ENCODE measurements at places on chromosomes 11 and 22. TPM values are rescaled to one million over a fixed set of nuclear protein-coding genes. Genes with fewer than 3 reads are reported as not detected.

The PIH1D2 gene
- total RNA-seq, result 1.1 TPM

The SYT8 gene
- not detected for total RNA-seq

The OR2AT4 gene
- total RNA-seq, result not detected

The HBE1 gene
- 21.8 TPM for total RNA-seq

The APOA5 gene
- total RNA-seq, result not detected

- DNase-seq, result no peak
Observed at GRCh38 chr11:105298630-105299029, 159.1 kb upstream of the CARD18 start.

DNA sequence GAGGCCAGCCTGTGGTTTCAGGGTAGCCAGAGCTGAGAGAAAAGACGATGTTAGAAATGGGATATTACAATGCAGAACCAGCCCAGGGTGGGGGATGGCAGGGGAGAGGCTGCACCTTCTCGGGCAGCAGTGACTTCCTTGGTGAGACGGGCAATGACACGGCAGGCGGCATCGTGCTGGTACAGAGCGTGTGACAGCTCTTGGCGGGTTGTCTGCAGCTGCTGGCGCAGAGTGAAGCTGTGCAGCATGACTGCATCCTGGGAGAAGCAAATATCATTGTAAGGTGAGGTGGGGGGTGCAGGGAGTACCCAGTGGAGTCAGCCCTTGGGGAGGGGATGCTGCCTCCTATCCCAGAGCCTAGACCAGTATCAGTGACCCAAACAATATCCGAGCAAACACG lies 3.8 kb downstream of the PRPF19 start:
- no peak for DNase-seq

- no peak for DNase-seq
Observed at GRCh38 chr11:36441610-36442208, 68.4 kb downstream of the TRAF6 start.

GRCh38 chr11:77167791-77168190 lies 39.7 kb downstream of the MYO7A start:
- DNase-seq, result no peak

- DNase-seq, result no peak
Observed at GRCh38 chr11:5522308-5522707, 5.8 kb upstream of the UBQLNL start.

DNA sequence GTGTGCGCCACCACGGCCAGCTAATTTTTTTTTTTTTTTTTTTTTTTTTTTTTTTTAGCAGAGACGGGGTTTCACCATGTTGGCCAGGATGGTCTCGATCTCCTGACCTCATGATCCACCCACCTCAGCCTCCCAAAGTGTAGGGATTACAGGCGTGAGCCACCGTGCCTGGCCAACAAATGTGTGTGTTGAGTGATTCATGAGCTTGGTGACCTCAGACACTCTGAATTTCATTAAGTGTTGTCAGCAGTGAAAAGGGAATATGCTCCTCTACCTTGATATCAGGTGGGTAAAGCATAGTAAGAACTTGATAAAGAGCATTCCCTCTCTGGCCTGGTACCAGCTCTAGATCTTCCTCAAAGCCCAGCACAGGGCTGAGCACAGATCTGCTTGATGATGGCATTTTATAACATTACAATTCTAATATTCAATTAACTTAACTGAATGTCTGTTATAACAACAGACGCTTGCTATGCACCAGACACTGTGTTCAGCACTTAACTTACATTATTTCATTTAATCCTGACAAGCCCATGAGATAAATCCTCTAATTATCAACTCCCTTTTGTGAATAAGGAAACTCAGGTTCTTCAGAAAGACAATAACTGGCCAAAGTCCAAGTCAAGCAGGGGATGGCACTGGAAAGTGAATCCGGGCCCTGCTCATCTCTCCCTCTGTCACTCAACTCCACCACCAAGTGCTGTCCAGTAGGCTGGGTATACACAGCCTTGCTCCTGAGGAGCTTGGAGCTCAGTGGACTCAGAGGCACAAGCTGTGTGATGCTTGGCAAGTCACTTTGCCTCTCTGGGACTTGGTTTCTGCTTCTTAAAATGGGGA lies 13.0 kb downstream of the TBC1D10A start:
- DNase-seq, result no peak

GRCh38 chr22:31496007-31496734 lies at the start of gene SFI1:
Gene SFI1, plus strand, starts transcription at chr22:31496536. Its CDS starts 11,749 bp downstream, at chr22:31508285.
- peak; percentile 91 for DNase-seq

GRCh38 chr11:60164550-60165075 lies 18.3 kb downstream of the MS4A6A start:
- DNase-seq, result no peak

DNA sequence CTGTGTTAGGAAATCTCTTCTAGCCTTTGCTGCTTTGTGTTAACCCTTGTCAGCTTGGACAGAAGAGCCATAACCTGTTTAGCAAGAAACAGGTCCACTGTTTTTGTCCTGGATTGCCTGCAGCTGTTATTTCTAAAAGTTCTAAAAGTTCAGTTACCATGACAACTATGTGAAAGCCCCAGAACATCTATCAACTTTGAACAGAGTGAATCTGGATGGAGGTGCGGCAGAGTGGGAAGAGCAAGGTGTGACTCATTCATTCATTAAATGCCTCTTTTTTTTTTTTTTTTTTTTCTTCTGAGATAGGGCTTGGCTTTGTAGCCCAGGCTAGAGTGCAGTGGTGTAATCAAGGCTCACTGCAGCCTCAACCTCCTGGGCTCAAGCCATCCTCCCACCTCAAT lies 50.5 kb downstream of the RBX1 start:
- no peak for DNase-seq

GRCh38 chr11:94184362-94184761 lies 55.7 kb downstream of the PANX1 start:
- no peak for DNase-seq

DNA sequence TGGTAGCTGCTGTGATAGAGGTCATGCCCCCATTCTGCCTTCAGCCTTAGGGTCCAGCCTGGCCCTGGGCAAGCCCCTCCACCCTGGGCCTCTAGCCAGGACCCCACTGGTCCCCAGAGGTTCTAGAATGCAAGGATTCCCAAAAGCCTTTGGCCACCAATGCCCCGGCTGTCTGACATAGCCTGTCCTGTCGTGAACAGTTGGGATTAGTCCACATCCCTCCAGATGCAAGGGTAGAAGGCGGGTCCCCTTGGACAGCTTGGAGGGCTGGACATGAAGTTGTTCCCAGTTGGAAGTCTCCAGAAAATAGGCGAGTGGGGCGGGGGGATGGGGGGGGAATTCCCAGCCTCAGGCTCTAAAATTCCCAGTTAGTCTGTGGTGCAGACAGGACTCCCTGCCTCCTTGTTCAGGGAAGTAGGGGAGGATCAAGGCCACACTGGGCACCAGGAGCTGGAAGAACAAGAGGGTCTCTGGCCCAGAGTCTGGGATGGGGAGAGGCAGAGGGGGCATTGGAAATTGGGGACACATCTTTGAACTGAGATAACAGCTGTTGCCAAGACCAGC lies 5.2 kb upstream of the ADORA2A start:
- DNase-seq, result no peak

GRCh38 chr11:122085264-122085663 lies 30.8 kb downstream of the BLID start:
- DNase-seq, result no peak
